ENCODE measurements at places on chromosomes 3 and 15. TPM values are rescaled to one million over a fixed set of nuclear protein-coding genes. Genes with fewer than 3 reads are reported as not detected.

The DAZL gene
- total RNA-seq, result not detected

The FAM107A gene
- not detected for total RNA-seq

The LMOD3 gene
- not detected for total RNA-seq

The TGM4 gene
- 0.18 TPM for total RNA-seq

The CPNE9 gene
- 0.20 TPM for total RNA-seq

The RETNLB gene
- not detected for total RNA-seq

The PIK3CB gene
- total RNA-seq, result 20.3 TPM

The MUC13 gene
- not detected for total RNA-seq

Measured in astrocyte (in vitro differentiated cells and primary cell).